ENCODE measurements at places on chromosomes 5 and 9.

DNA sequence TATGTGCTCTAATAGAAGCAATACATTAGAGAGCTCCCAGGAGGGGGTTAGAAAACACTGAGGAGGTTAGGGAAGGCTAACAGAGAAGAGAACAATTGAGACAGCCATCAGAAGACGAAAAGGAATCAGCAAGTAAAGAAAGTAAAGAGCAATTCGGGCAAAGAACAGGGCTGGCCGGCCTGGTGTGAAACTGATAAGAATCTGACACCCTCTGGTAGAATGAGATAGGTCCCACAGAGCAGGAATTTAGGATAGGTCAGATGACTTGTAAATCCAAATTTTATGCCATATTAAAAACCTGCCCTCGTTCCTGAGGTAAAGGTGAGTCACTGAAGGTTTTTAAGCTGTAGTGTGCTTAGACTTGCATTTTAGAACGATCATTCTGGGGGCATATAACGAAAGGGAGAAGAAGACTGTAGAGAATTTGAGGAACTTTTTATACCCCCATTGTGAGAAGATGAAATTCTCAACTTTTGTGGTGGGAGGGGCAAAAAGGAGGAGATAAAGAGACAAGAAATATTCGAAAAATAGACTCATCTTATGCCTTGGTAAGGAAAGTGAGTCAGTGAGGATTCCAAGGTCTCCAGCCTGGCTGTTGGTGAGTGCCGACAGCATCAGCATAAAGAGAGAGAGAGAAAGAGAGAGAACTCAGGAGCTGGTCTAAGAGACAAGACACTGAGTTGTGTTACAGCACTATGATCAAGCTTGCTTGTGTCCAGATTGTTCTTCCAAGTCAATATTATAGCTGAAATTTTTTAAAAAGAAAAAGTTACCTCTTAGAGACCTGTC, 51.3 kb downstream of the TMEM167A start:
- peak; percentile 16 for DNase-seq

DNA sequence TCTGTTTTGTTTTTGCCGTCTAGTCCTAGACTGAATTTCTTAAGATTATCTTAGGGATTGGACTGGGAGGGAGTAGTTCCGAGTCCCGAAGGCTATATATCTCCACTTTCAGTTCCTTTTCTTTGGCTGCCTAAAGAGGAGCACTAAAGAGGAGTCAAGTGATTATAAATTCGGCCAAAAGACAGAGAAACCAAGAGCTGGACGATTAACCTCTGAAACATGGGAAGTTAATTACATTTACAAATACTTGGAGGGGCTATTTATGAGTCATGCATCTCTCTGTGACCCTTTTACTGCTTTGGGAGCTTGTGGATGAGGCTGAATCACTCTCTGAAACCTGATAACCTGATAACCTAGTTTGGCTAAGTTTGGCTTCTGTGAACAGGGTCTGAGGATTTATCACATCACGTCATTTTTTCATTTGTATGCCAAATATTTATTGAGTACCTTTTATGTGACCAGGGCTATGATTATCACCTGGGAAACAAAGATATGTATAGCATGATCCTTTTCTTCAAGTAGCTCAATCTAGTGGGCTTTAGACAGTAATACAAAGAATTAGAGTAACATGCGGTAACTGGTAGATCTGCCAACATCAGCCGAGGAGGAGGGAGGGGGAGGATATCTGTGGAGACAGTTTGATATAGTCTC, 180.9 kb downstream of the CD180 start:
- DNase-seq, result peak; percentile 72

DNA sequence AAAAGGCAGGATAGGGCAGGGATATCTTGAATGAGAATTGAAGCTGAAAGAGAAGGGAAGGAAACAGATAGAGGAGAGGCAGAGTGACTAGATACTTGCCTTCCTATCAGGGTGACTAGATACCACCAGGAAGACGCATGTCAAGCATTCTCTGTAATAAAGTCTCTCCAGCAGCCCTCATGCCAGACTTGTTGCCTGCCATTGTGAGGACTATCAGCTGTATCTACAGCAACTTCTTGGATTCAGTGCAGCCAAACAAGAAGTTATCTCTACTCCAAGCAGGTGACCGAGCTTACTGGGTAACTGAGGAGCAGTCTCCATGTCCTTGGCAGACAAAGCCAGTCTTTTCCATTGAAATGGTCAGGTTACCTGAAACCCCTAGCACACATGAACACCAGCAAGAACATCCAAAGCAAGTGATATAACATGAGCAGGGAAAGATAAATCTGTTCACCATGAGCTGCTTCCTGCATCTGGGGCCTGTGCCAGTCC, 9.3 kb downstream of the SH3RF2 start:
- no peak for DNase-seq

GRCh38 chr9:112787978-112788377, 37.4 kb downstream of the SNX30 start:
- no peak for DNase-seq

DNA sequence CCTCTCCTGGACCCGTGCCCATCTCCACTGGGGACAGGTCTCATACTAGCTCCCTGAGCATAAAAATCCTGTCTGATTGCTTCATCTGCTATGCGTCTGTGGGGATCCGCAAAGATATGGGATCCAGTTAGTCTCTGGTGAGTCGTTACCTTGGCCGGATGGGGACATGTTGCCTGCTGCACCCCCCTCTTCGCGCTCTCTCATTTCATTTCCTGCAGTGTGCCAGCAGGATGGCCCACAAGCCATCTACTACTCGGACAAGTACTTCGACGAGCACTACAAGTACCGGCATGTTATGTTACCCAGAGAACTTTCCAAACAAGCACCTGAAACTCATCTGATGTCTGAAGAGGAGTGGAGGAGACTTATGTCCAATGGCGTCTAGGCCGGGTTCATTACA, 17.0 kb upstream of the CEP78 start:
- DNase-seq, result no peak

DNA sequence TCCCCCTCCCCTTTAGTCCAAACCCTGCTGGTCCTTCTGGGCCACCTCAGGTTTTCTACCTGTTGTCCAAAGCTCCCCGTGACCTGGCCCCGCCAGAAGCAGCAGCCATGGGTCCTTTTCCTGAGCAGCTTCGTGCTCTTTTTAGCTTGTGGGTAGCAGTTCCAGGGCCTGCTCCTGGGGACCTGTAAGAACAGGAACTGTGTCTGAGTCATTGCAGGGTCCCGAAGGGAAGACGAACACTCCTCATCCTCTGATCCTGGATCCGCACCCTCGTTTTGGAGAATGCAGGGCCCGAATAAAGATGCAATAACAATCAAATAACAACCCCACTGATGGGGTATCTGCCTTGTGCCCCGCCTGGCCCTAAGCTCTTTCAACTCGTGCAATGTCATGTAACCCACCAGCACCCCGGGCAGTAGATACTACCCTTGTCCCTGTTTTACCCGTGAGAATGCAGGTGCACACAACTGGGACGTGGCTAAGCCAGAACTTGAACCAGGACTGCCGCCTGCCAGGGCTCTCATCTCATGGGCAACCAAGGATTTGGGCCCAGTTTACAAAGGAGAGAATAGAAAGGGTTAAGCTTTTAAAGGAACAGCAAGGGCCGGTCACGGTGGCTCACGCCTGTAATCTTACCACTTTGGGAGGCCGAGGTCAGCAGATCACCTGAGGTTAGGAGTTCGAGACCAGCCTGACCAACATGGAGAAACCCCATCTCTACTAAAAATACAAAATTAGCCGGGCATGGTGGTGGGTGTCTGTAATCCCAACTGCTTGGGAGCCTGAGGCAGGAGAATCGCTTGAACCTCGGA, 33.2 kb downstream of the NEK6 start:
- DNase-seq, result no peak

DNA sequence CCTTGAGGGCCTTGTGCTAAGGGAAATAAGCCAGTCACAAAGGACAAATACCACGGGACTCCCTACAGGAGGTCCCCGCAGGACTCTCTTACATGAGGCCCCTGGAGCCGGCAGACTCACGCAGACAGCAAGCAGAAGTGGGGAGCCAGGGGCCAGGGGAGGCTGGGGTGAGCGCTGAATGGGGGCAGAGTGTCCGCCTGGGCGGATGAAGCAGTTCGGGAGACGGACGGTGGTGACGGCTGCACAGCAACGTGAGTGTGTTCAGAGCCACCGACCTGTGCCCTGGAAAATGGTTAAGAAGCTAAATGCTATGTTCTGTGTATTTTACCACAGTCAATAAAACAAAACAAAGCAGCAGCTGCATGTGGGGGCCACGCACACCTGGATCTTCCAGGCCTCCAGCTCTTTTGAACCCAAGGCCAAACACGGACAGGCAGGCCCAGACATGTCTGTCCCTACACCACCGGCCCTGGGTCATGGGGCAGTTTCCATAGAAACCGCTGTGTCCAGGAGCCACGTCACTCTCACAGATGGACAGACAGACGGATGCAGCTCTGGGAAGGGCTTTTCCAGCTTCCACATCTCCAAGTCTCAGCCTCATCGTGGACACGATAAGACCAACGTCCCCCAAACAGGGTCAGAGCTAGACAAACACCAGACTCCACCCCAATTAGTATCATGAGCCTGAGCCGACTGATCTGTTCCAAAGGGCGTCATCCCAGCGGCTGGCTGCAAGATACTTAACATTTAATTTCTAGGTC, 103.9 kb downstream of the VAV2 start:
- DNase-seq, result no peak

- DNase-seq, result peak; percentile 45
Measured at GRCh38 chr5:368183-369084, 46.9 kb downstream of the AHRR start.

- no peak for DNase-seq
Measured at GRCh38 chr5:94389515-94389899, 228.9 kb downstream of the KIAA0825 start.

GRCh38 chr9:21016701-21017491, 14.5 kb downstream of the HACD4 start:
- peak; percentile 83 for DNase-seq

DNA sequence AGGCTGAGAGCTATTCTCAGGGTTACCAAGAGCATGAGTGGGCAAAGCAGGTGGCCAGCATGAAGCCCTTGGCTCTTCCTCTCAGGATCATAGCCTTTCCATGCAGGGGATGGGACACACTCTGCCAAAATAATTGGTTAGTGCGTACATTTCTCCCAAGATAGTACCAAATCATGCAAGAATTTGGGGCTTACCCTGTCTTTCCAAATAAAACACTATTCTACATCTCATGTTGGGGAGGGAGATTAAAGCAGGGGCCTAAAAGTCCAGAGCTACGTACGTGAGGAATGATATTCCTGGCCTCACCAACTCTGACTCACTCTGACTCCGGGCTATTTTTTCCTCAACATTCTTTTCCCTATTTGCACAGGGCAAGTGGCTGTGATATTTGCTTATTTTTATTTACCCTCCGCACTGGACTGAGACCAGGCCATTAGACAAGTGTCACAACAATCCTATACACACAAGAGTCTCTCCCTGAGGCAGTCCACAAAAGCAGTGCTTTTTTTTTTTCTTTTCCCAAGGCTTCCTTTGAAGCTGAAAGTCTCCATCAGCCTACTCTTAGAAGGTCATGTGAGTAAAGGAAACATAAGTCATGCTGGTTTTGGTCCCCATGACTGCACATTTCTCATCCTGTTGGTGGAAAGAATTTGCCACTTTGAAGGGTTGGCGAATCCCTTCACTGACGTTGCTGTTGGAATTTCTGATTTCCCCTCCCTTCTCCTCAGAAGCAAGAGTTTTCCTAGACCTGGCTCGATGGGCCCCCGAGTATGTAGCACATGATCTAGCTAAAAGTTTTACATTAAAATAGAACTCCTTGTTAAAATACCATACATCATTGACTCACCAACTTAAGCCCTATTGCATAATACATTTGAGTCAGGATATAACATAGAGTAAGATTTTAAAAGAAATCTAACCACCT, 40.0 kb downstream of the TMEM252 start:
- DNase-seq, result peak; percentile 28

DNA sequence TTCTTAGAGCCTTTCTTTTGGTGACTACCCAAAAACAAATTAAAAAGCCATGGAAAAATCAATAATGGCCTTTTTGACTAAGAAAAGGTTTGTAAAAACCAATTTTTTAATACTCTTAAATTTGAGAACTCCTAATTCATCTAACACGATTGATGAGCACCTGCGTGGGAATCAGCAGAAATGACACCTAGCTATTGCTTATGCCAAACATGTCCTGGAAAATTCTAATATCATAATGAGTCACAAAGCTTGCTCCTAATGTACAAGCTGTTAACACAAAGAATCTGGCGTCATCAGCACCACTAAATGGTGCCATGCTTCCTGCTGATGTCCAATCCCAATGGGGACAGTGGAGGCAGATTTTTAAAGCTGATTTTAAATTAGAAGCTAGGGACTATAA, 146.2 kb upstream of the LRRTM2 start:
- DNase-seq, result no peak

DNA sequence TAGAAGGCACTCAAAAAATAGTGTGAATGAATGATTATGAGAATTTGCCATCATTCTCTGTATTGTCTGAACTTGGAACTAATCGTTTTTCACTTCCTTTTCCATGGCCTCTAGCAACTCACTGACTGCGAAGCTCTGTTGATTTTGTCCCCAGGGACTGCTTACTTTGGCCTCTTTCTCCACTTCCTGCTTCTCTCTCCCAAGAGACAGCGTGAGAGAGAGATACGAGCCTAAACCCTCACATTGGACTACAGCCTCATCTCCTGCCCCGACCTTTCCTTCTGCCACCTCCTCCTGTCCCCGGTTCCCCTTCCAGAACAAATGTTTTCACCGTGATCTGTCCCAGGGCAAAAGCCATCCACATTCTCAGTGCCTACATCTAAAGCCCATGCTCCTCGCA, 300.8 kb upstream of the PANK3 start:
- no peak for DNase-seq

DNA sequence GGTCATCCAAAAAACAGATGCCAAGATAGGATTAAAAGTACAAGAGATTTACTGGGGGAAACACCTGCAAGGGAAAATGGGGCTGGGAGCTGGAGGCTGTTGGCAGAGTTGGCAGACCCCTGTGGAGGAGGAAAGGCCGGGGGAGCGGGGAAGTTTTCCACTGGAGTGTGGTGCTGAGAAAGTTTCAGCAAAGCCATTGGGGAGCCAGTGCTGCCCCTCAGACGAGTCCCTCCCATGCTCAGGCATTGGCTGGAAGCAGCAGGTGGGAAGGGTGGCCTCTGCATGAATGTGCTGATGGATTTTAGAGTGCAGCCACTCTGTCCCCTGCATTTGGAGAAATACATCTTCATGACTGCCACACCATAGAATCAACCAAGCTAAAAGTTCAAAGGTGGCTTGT, 52.8 kb downstream of the TTC1 start:
- DNase-seq, result no peak
